Activated CD4-positive, alpha-beta memory T cell treated with anti-CD3 and anti-CD28 coated beads, Interleukin-2, amount 10 ng/mL, durations not matched to agents 7 days and 5 days (primary cell): ENCODE measurements at places on chromosomes 3 and 15. TPM values are rescaled to one million over a fixed set of nuclear protein-coding genes. Genes with fewer than 3 reads are reported as not detected.

DNA sequence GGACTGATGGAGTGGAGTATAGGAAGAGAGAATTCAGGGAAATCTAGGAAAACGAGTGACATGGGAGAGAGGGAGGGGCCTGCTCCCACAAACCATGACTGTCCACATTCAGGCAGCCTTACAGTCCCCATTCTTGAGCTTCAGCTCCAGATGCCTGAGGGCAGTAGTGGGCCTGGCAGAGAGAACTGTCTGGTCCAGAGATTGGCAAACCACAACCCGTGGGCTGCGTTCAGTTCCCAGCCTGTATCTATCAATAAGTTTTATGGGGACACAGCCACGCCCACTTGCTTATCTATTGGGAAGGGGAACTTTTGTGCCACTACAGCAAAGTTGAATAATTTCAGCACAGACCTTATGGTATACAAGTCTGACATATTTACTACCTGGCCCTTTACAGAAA is 63.8 kb downstream of the SLCO2A1 start:
- H3K4me1 ChIP-seq, result no peaks in the 10 kb centered on the region
- H3K27ac ChIP-seq, result no peak overlapping the region
- no peak for DNase-seq
- H3K36me3 ChIP-seq, result no peaks in the 10 kb centered on the region
- H3K4me3 ChIP-seq, result no peak overlapping the region

GRCh38 chr3:31027191-31027761 is 132.8 kb upstream of the GADL1 start:
- H3K27ac ChIP-seq, result no peak overlapping the region
- DNase-seq, result no peak
- no peak overlapping the region for H3K4me3 ChIP-seq
- H3K27me3 ChIP-seq, result no peaks in the 10 kb centered on the region

Gene LYZL4
- not detected for total RNA-seq

Gene SPINT1
- total RNA-seq, result 5.1 TPM

GRCh38 chr3:119145500-119146167 is at the start of gene TEX55:
Gene TEX55, plus strand, starts transcription at chr3:119146165. Its CDS starts 25 bp downstream, at chr3:119146190.
- H3K27me3 ChIP-seq, result no peaks in the 10 kb centered on the region
- no peak for DNase-seq
- peaks cover 2% of the 10 kb centered on the region for H3K4me1 ChIP-seq
- H3K4me3 ChIP-seq, result no peak within 1 kb of the TSS

DNA sequence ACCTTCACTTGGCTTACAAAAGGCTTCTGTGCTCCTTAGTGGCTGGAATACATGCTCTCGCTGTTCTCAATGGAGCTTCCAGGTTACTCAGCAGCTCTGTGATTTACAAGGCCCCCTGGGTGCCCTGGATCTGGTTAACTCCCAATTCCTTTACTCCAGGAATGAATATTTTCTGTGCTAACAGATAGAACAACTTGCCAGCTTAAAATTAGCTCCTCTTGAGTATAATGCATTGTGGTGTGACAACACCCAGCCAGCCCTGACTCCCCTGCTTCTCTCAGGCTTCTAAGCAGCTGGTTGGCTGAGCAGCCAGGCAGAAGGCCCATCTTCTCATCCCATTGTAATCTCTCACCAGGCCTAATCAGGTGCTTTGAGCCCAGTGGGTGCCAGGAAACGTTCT is 246.4 kb downstream of the ALCAM start:
- H3K36me3 ChIP-seq, result no peaks in the 10 kb centered on the region
- H3K27me3 ChIP-seq, result no peaks in the 10 kb centered on the region
- H3K27ac ChIP-seq, result no peak overlapping the region
- no peaks in the 10 kb centered on the region for H3K4me1 ChIP-seq
- no peak for DNase-seq

DNA sequence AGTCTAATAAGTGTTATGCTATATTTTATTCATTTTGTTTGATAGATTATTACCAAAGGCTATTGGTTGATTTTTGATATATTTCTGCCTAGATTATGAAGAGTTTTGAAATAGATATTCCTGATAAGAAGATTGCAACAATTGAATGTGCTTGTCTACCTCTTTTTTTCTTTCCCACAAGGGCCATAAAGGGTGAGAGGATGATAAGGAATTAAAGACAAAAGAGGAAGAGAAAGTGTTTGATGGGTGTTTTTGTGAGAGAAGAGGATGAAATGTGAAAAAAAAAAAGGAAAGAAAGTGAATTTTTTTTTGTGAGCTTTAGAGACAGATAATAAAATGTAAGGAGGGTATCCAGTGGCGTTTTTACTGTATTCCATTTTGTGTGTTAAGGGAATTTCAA is 244.4 kb downstream of the CHST2 start:
- H3K36me3 ChIP-seq, result peaks cover 4% of the 10 kb centered on the region
- no peak for DNase-seq
- no peak overlapping the region for H3K4me3 ChIP-seq
- no peak overlapping the region for H3K27ac ChIP-seq
- peaks cover 17% of the 10 kb centered on the region for H3K4me1 ChIP-seq

DNA sequence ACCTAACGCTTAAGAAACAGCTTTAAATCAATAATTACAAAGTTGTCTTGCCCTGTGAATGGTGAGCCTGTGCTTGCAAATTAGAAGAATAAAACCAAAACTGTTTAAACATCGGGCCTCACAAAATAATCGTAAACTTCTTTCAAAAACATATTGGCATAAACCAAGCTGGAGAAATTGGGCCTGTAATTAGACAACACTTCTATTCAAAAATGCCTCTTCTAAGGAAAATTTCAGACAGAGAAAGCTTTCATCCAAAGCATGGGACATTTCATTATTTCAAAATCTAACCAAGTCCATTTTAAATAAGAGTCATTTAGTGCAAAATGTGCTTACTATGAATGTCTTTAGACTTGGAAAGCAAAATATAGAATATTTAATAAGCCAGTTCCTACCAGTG is 35.5 kb upstream of the GNB4 start:
- no peaks in the 10 kb centered on the region for H3K36me3 ChIP-seq
- no peaks in the 10 kb centered on the region for H3K4me1 ChIP-seq

GRCh38 chr15:58839485-58839884 is 68.4 kb downstream of the MINDY2 start:
- H3K4me3 ChIP-seq, result no peak overlapping the region
- H3K27me3 ChIP-seq, result no peaks in the 10 kb centered on the region
- no peak for DNase-seq
- H3K4me1 ChIP-seq, result no peaks in the 10 kb centered on the region

Gene CHCHD4
- 12.8 TPM for total RNA-seq

GRCh38 chr3:153245661-153246060 is 83.6 kb downstream of the RAP2B start:
- no peak overlapping the region for H3K27ac ChIP-seq
- H3K36me3 ChIP-seq, result no peaks in the 10 kb centered on the region
- H3K4me3 ChIP-seq, result no peak overlapping the region
- H3K27me3 ChIP-seq, result no peaks in the 10 kb centered on the region
- peaks cover 7% of the 10 kb centered on the region for H3K4me1 ChIP-seq

Gene EXD1
- total RNA-seq, result not detected

Gene CCDC13
- total RNA-seq, result 0.63 TPM
